Umbilical cord (tissue), 2 donors: ENCODE measurements at places on chromosomes 2 and 18.

GRCh38 chr2:178238154-178238521, 43.8 kb downstream of the OSBPL6 start:
- DNase-seq = no peak

- no peak for DNase-seq
Measured at GRCh38 chr2:62817995-62818713, 112.6 kb downstream of the EHBP1 start.

DNA sequence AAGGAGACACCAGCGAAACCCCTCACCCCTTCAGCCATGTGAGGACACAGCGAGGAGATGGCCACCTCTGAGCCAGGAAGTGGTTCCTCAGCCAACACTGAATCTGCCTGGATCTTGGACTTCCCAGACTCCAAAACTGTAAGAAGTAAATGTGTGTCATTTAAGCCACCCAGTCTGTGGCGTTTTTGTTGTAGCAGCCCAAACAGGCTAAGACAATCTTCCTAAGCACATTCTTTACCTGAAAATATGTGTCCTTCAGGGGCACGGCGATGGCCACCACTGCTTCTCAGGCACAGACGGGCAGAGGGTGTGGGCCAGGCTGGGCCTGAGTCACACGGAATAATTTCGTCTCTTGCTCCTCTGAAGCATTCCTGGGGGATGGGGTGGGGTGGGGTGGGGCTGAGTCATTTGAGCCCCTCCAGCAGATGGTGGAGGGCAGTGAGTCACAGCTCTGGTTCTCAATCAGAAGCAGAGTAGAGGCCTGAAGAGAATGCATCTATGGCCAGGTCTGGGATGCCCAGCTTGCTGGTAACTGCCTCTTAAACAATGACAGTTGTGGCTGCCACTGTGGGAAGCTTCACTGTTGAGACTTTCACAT, 142.4 kb downstream of the CAPN13 start:
- DNase-seq = peak; percentile 50

DNA sequence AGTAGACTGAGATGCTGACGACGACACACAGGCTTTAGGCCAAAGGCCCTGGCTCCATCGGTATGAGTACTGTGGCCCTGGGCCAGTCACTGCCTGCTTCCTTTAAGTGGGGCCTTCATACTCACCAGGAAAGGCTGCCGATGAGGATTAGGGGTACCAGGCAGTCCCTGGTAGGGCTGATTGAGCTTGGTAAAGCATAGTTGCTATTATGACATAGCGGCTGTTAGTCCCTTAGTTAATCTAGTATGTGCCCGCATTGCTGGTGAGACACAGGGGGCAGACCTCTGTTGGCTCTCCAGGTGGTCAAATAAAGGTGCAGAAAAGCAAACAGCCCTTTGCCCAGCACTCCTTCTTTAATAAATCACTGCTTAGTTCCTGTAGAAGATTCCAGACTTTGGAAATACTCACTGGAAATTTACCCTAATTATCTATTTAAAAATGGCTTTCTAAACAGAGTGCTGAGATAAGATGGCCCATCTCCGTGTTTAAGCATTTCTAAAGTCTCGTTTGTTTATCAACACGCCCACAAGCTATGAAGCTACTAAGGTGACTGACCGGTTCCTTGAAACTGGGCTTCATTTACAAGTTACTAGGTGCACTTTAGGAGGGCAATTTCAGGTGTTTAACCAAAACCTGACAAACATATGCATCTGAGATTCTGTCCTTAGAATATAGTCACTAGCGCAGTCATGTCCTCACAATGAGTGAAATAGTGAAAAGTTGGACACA, 8.7 kb upstream of the BIN1 start:
- DNase-seq = no peak

DNA sequence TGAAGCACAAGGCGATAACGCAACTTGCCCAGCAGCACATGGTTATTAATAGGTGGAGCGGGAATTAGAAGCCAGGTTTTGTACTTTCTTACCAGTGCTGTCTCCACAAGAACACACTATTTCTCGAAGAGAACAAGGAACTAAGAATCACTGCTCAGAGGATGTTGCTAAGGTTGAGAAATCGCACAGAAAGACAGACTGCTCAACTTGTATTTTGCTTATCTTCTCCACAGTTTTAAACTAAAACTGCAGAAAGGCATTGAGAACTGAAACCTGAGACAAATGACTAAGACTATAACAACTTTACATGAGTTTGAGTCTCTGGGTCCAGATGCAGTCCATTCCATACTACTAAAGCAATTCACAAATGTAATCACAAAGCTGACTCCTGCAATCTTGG, 6.2 kb downstream of the PRKD3 start:
- peak; percentile 85 for DNase-seq

GRCh38 chr2:2183176-2183575, 147.9 kb downstream of the MYT1L start:
- DNase-seq = peak; percentile 23

GRCh38 chr2:31223026-31223425, 5.7 kb upstream of the CAPN14 start:
- DNase-seq = no peak

GRCh38 chr2:35522450-35522849, 833.1 kb upstream of the CRIM1 start:
- no peak for DNase-seq

GRCh38 chr18:55324166-55324565, 263.8 kb downstream of the TCF4 start:
- no peak for DNase-seq

DNA sequence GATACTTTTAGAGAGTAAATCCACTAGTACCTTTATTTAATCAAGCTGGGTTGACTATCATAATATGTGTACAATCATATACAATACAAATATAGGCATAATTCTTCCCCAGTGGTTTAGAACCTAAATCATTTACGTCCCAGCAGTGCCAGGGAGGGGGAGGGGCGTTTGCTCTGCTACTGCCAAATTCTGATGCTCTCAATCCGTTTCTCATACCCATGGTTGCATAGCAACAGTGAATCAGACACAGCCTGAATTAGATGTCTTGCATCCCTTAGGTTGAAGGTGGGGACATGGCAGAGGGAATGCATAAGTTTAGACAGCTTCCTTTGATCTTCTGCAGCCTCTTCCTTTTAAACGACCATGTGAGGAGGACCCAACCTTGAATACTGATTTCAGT, 135.4 kb downstream of the ABCA12 start:
- DNase-seq = peak; percentile 25

DNA sequence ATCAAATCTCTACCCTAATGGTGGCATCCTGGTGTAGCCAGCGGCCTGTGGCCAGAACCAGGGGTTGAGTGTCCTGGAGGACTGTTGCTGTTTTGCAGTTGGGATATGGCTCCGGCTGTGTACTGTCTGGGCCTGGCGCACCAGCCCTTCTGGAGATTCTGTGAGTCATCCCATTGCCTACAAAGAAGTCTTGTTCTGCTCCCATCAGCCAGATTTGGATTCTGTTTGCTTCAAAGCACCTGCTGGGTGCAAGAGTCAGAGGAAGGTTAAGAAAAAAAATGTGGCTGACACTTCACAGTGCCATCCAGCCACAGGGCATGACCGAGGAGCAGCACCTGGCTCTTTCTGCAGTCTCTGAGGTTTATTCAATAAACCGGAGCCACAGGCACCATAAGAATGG, 41.0 kb upstream of the ASAP2 start:
- DNase-seq = no peak

GRCh38 chr2:226267516-226268289, 531.9 kb downstream of the IRS1 start:
- no peak for DNase-seq

- no peak for DNase-seq
Measured at GRCh38 chr2:133417415-133417814, 150.8 kb downstream of the NCKAP5 start.

GRCh38 chr18:69963196-69963595, 15.5 kb upstream of the CD226 start:
- DNase-seq = no peak

DNA sequence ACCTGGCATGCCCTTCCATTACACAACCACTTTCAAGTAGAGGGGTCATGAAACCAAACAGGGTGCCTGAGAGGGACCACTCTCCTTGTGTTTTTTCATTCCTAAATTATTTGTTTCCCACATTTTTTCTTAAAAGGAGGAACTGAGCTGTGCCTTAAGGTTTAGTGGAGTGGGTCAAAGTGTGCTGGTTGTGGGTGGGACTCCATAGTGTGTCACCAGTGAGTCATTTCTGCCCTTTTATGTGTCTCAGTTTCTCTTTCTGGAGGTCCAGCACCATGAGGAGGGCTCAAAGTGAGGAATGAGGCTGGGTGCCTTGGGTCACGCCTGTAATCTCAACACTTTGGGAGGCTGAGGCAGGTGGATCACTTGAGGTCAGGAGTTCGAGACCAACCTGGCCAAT, 37.8 kb downstream of the COMMD1 start:
- DNase-seq = no peak

DNA sequence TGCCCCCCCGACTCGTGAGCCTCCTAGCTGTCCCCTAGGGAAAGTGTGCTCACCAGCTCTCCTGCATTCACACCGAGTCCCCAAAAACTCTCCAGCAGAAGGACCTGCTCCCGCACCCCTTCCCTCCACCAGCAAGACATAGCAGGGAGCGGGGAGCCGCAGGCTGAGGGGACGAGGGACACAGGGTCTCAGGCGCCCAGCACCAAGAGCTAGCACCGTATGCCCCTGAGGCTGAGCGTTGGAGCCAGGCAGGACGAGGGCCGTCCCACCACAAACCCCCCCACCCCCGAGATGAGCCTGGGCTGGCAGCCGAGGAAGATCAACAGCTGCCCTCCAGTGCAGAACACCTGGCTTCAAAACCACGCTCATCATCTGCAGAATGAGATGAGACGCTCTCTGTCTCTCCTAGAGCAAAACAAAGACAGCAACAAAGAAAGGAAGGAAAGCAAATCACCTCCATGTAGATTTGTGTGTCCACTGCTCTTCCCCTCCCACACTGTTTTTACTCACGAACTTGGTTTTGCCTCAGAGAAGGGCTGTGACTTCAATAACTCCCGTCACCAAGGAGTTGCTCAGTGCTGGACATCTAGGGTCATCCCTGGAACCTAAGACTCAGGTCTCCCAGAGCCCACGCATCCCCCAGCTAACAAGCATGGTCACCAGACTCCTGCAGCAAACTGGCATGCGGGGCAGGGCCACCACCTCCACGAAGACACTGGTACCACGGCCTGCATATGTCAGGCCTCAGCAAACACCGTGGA, 39.7 kb upstream of the SALL3 start:
- DNase-seq = no peak

DNA sequence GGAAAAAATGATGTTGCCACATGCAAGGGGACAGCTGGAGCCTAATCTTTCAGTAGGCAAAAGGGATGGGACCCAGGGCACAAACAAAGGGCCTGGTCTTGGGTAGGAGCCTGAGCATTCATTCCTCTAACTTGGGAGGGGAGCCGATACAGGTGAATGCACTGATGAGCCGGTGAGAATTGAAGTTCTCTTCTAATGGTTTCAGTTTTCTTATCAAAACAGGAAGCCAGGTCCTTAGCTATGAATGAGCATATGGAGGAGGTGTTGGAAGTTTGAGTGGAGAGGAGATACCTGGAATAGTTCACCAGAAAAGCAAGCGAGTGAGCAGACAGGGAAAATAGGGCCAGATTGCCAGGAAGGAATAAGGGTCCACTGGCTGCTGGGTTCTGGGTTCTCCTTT, 10.1 kb downstream of the DPP4 start:
- DNase-seq = no peak

DNA sequence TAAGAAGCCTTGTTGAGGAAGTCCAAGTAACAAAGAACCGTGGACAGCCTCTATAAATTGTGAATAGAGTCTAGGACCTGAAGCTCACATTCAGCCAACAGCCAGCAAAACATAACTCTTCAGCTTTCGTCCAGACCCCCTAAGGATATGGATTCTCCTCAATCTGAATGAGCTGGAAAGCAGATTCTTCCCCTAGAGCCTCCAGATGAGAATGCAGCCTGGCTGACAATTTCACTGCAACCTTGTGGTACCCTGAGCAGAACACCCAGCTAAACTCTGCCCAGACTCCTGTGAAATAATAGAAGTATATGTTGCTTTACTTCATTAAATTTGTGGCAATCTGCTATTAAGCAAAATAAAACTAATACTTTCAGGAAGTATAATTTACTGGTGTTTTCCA, 483.5 kb upstream of the SLC8A1 start:
- DNase-seq = no peak

- DNase-seq = no peak
Measured at GRCh38 chr18:22182884-22183697, 13.7 kb downstream of the GATA6 start.

DNA sequence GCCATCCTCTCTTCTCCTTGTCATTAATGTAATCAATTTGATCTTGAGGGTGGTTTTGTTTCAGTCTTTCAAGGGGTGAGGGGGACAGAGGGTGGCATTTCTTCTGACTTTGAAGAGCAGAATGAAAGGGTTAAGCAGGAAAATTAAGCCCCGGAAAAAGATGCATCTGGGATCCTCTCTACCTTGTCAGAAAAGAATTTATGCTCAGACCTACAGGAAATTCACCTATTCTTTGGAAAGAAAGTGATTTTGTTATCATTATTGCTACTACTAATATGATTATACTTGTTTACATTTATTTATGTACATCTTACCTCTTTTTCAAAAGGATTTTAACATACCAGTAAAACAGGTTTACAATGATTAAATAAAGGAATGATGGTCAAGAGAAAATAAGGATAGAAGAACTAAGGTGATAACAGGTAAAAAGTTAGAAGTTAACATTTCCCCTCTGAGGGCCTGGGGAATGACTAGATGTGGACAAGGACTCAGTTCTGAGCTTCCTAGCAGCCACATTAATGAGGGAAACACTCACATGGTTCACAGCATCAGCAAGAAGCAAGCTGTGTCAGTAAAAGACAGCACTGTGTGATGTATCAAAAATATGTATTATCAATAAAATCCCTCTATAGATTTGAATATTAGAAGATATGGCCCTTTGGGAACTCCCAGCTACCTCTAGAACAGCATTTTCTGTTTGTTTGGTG, 151.4 kb downstream of the MYCN start:
- DNase-seq = no peak

DNA sequence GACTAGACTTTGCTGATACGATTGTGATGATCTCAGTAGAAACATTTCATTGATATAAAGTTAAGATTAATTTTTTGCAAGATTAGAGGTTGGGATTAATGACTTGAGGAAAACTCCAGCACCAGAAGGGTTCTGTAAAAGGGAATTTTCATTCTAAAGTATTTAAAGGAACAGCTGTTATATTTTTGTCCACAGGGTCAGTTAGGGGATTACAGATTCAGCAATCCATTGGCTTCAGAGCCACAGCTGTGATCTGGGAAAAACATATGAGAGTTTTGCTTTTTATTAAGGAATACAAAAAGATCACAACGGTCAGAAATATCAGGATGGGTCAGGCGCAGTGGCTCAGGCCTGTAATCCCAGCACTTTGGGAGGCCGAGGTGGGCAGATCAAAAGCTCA, 19.6 kb upstream of the REV1 start:
- DNase-seq = no peak
